ENCODE measurements at places on chromosomes 4 and X.
A peak's percentile ranks its signal among the peaks of the same experiment; 100 is the strongest.

GRCh38 chr4:24971192-24971591, 58.4 kb upstream of the CCDC149 start:
- no peak for DNase-seq

DNA sequence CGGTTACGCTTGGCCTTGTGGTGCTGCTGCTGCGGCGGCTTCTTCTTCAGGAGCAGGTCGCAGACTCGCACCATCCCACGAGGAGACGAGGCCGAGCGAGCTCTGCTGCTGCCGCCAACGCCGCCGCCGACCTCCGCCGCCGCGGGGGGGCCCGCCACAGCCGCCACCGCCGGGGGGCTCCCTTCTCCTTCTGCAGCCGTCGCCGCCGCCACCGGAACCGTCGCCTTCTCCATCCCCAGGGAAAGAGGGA, 237 bp downstream of the ANKRD17 start:
- DNase-seq, result peak; percentile 56

DNA sequence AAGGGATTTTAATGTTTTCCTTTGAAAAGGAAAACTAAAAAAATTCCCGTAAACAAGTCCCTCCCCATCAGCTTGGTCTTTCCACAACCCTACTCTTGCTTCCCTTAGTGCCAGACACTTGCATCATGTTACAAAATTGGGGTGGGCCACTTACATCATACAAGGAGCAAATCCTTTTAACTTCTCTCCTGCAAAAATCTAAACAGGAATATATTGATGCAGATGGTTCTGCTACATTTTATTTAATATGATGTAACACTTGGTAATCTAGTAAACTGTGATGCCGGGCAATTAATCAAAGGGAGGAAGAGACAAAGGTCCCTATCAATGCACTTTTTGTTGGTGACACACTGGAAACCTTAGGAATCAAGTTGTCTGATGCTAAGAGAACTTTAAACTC, 125.3 kb downstream of the UBE2K start:
- no peak for DNase-seq

DNA sequence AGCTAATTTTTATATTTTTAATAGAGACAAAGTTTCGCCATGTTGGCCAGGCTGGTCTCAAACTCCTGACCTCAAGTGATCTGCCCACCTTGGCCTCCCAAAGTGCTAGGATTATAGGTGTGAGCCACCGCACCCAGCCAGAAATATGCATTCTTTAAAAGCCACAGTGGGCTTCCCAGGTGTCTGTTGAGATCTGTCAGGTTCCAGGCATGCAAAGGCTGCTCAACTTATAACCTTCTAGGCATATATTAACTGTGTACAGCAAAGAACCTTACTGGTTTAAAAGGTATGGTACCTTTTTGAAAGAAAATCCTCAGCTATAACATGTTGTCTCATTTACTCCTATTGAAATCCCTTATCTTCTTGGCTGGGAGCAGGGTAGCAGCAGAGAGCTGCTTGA, 42.5 kb downstream of the JADE3 start:
- no peak for DNase-seq

- no peak for DNase-seq
Observed at GRCh38 chr4:77776182-77777134, 42.7 kb downstream of the CNOT6L start.

DNA sequence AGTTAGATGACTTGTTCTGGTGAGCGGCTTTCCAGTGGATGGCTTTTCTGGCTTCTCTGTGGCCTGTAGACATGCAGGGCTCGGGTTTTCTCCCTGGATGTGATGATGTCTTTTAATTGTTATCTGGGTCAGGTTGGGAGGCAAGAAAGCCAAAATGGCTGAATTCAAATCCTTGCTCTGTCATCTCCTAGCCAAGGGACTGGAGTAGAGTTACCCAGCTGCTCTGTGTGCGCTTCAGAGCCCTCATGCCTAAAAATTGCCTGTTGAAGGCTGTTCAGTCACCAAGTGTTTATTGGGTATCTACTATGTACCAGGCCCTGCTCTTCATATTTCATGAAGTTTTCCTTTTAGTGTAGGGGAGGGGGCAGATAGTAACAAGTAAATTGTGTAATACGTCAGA, 7.3 kb downstream of the DCUN1D4 start:
- no peak for DNase-seq

GRCh38 chr4:14028862-14029261, 401.3 kb upstream of the BOD1L1 start:
- no peak for DNase-seq

DNA sequence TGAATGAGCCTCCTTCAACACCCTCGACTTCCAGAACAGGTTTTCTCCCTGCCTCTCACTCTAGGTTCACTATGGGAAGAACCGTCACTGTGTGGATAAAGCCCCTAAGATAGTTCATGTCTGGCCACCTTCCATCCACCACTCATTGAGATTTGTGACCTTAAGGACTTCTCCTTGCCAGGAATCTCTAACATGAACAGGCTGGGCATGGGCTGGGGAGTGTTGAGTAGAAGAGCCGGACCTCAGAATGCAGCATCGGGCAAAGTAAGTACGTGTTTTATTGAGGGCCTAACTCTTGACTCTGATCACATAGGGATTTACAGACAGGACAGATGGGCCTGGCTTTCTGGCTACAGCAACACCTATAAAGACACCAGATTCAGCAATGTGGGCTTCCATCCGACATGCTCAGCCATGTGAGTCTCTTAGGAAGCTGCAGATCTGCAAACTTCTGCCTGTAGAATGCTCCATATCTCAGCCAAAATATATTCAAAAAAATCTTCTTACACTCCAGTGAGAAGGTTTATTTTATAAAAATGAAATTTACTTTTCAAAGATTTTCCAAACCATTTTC, 26.4 kb upstream of the TRIM60 start:
- no peak for DNase-seq

DNA sequence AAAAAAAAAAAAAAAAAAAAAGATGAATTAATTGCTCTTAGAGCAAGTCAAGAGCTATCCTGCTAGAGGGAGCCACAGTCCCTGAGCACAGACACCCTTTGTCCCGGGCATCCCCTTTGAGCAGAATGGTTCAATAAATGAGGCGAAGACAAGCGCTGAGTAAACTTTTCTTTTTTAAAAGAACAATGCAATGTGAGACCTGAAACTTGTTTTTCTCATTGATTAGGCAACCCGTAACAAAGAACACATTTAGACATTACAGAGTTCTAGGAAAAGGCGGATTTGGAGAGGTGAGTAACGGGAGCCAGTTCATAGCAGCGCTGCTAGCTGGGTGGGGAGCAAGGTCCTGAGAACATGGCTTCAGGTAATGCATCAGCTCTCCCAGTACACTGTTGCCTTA, 46.1 kb downstream of the GRK4 start:
- no peak for DNase-seq

GRCh38 chr4:73991742-73992000, 3.7 kb upstream of the PPBP start:
- DNase-seq, result no peak

GRCh38 chr4:92045718-92046117, 258.0 kb upstream of the GRID2 start:
- no peak for DNase-seq

GRCh38 chr4:112509243-112510141, 6.5 kb downstream of the NEUROG2 start:
- no peak for DNase-seq

- no peak for DNase-seq
Observed at GRCh38 chr4:13541720-13542576, 2.4 kb downstream of the NKX3-2 start.

GRCh38 chrX:49043987-49044281, 777 bp upstream of the TFE3 start:
- no peak for DNase-seq

DNA sequence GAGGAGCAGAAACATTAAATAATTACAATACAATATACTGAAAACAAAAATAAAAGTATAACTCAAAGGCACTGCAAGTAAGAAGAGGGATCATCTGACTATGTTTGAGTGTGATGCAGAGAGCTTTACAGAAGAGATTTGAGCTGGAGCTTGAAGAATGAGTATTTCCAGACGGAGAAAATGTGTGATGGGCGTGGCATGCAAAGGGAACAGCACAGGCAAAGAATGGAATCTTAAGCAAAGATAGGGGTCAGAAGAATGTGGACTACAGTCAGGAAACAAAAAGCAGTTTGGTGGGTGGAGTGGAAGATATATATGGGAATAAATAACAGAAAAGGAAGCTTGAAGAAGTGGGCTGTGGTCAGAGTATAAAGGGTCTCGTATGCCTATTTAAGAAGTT, 45.5 kb downstream of the OPHN1 start:
- DNase-seq, result no peak

GRCh38 chrX:69136546-69137331, 28.5 kb downstream of the PJA1 start:
- DNase-seq, result no peak

GRCh38 chrX:70255452-70255851, 4.6 kb downstream of the P2RY4 start:
- no peak for DNase-seq

DNA sequence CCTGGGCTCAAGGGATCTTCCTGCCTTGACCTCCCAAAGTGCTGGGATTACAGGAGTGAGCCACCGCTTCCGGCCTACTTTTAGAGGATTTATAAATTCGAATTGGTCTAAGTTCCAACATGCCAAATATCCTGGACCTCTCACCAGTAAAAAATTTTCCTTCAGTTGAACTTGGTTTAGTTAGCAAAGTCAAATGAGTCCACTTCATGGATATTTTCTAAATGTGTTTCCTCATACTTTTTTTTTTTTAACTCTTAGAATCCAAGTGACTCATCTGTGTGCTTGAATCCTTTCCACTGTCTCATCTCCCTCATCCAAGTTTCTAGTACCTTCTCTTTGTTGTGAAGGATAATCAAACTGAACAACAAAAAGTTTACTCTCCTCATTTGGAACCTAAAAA, 49.7 kb downstream of the RBM47 start:
- no peak for DNase-seq

GRCh38 chrX:73524906-73525305, 38.1 kb upstream of the CHIC1 start:
- no peak for DNase-seq

DNA sequence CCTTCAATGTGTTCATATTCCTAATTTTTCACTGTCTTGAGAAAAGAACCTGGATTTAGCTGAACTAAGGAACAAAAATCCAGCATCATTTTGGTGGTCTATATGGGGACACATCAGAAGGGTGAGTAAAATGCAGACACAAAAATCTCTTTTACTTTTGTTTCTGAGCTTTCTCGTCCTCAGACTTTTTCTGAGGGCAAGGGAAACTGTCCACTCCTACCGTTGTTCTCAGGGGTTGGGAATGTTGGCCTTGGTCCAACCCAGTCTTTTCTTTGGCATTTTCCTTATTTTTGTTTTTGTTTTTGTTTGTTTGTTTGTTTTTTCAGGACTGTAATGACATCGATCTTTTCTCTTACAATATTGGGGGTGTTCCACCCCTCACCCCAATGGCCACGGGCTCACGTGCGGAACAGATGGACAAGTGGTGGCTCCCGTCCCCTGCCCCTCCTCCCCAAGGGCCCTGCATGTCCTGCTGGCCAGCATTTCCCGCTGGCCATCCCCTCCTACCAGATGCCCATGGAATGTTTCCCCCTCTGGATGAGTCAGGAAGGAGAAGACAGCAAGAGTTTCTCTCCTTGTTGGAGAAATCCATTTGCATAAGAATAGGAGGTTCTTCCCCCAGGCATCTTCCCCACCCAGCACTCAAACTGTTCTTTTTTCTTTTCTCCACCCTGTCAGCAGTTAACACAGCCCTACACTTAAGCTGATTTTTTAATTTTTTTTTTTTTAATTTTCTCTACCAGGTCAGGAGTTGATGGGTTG, 305.4 kb upstream of the NDST4 start:
- DNase-seq, result no peak

DNA sequence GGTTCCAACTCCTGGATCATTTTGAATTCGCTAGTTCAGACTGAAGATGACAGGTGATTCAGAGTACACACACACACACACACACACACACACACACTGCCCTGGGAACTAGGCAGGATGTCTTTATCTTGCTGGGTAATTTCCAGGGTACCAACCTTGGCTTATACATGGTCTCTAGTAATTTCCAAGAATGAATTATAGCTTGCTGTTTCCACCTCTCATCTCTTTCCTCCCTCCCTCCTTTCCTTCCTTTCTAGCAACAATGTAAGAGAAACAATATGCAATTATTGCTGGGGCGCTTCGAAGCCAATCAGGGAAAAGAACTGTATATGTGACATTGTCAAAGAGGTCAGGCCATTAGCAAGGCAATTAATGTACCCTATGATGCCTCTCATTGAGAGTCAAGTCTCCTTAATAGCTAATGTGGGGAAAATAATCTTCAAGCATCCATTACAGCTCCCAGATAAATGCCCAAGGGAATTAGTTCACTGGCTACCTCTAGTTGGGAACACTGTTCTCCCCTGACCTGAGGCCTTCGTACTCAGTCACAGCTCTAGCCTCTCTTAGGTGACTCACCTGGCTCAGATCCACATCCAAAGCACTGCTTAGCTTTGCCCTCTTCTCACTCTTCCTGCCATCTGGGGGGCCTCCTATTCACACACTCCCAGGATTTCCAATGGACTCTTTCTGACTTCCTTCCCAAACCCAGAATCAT, 311.5 kb downstream of the PPP1R2C start:
- no peak for DNase-seq

GRCh38 chr4:147370881-147371280, 110.0 kb upstream of the EDNRA start:
- no peak for DNase-seq

DNA sequence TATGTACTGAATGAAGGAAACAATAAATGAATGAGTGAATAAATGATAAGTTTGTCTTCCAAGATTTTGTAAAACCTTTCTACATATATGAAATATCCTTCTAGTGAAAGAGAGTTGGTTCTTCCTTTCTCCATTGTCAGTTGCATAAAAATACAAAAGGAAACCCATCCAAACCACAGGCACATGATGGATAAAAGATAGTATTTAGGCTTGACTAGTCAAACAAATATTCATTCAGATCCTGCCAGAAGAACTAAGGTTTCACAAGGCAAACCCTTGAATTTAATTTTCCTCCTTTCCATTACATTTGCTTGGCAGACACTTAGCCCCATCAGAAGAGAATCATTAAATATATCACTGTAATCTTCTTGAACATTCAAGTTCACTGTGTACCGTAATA, 208.4 kb downstream of the COL25A1 start:
- DNase-seq, result no peak

DNA sequence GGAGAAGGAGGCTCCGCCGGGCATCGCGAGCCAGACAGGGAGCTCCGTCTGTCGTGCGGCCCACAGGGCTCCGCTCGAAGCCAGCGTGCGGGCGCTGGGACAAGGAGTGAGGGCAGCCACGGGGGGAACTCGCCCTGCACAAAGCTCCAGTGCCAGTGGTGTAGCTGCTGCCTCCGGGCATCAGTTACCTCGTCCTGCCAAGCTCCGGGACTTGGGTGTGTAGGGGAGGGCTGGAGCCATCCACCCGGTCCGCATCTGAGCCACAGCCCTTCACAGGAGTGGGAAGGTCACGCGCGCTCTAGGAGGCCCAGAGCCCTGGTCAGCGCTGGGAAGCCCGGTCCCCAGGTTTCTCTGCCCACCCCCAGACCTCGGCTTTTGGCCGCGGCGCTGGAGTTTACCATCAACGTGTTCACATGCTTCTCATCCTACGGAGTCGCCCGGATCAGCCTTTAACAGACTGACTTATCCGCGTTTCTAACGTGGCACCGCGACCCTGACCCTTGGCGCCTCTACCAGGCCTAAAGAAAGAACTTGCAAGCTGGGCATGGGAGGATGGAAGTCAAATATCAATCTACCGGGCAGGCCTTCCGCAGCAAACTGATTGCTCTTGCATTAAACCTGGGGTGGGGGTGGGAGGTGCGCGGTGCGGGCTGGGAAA, 8.4 kb upstream of the PRDM8 start:
- DNase-seq, result no peak

- no peak for DNase-seq
Observed at GRCh38 chrX:101195442-101196173, 24.0 kb upstream of the DRP2 start.

- DNase-seq, result peak; percentile 65
Observed at GRCh38 chrX:23908219-23909004, 606 bp downstream of the CXorf58 start.

- no peak for DNase-seq
Observed at GRCh38 chr4:186807808-186808629, 84.4 kb upstream of the FAT1 start.
